ENCODE measurements at places on chromosomes 2 and 18. TPM values are rescaled to one million over a fixed set of nuclear protein-coding genes. Genes with fewer than 3 reads are reported as not detected.

GRCh38 chr2:44267796-44268648 lies 7.3 kb upstream of the SLC3A1 start:
- H3K27me3 ChIP-seq = no peaks in the 10 kb centered on the region
- DNase-seq = no peak
- H3K4me3 ChIP-seq = no peak overlapping the region
- no peak overlapping the region for H3K27ac ChIP-seq

DNA sequence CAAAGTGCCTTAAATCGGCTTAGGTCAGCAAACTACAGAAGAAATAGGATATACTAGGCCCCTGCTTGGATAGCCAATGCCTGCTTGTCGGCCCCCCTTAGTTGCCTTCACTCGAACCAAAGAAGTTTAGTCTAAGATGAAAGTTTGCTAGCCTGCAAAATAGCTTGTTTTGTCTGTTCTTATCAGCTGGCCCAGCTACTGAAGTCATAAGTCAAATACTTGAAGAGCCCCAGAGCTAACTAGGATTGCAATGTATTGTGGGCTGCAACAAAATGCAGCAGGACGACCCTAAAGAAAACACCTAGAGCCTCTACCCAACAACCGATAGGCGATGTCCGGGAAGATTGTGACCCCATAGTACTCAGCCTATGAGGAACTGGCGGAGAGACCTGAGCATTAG lies 183.5 kb upstream of the HS6ST1 start:
- DNase-seq = no peak
- H3K4me3 ChIP-seq = no peak overlapping the region
- H3K27ac ChIP-seq = no peak overlapping the region
- no peaks in the 10 kb centered on the region for H3K4me1 ChIP-seq
- peaks cover 11% of the 10 kb centered on the region for H3K27me3 ChIP-seq
- no peaks in the 10 kb centered on the region for H3K36me3 ChIP-seq

- peak; percentile 15 for DNase-seq
- peaks cover 64% of the 10 kb centered on the region for H3K4me1 ChIP-seq
- no peaks in the 10 kb centered on the region for H3K36me3 ChIP-seq
Measured at GRCh38 chr2:105328281-105329196, 996 bp downstream of the TGFBRAP1 start.

DNA sequence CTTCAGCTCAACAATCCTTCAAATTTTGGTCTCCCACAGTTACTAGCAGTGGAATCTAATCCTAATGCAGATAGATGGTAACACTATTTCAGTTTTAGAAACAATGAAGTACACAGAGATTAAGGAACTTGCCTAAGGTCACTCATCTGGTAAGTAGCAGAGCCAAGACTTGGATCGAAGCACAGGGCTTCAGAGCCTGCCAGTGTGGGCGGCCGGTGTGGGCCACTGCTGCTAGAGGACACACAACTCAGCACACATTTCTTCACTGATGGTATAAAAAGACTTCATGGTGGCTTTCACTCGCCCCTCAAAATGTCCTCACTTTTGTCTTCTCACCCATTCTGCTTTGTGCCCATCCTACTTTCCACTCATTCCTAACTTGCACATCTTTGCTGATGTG lies 11.1 kb downstream of the C2orf74 start:
- peaks cover 8% of the 10 kb centered on the region for H3K27me3 ChIP-seq
- no peak overlapping the region for H3K27ac ChIP-seq
- no peak for DNase-seq
- peaks cover 18% of the 10 kb centered on the region for H3K4me1 ChIP-seq
- H3K36me3 ChIP-seq = no peaks in the 10 kb centered on the region

DNA sequence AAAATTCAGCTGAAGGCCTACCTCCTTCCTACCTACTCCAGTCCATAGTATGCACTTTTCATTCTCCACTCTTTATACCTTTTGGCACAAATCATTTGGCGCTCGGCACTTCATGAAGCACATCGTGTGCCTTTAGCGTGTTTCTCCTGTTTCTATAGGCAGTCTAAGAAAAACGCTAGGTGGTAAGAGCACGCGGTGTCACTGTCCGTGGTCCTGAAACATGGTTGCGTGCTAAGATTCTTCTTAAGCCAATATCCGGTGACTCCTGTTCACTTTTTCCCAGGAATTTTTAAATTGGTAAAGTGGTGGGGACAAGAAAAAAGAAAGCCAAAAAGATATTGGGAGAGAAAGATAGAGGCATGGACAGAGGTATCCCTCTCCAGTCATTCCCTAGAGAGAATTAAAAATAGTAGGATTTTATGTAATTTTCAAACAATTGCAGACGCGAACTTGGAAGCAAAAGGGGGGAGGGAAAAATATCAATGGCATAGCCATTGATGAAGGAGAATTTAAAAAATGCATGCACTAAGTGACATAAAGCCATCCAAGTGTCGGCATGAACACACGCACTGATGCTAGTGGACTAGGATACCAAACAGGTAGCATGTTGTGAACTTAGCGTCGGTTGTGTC lies 1.4 kb upstream of the CTNNA2 start:
- H3K36me3 ChIP-seq = peaks cover 8% of the 10 kb centered on the region
- H3K27me3 ChIP-seq = peaks cover 16% of the 10 kb centered on the region
- H3K27ac ChIP-seq = no peak overlapping the region
- H3K4me1 ChIP-seq = peaks cover 3% of the 10 kb centered on the region
- DNase-seq = no peak

DNA sequence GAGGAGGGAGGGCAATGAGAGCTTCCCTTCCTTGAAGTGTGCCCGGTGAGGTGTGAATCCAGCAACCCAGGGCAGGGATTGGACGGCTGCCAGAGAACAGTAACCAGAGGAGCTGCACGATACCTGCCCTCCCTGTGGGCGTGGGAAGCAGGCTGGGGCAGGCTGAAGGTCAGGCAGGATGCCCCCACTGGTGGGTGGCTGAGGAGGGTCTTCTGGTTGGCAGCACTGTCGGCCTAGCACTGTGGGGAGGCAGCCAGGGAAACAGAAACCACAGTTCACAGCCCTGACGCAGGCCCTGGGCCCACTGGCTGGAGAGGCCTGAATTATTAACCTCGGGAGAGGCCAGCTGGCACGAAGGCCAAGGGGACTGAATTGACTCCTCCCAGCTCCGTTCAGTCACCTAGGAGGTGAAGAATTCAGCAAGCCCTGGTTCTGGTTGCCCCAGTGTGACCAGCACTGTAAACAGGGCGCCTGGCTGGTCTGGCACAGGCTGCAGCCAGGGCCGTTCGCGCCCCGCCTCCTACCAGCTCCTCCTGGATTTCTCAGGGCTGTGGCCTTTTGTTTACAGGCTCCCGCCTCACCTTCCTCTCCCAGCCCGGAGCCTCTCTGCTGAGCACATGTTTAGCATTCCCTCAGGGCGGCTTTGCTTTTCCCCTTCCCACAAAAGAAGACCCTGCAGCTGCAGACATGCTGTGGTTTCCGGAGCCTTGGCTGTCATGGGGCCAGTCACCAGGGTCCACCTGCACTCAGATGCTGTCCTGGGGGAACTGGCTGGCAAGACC lies 97.8 kb downstream of the B3GNT2 start:
- H3K36me3 ChIP-seq = no peaks in the 10 kb centered on the region
- no peak for DNase-seq
- H3K27ac ChIP-seq = no peak overlapping the region
- H3K4me1 ChIP-seq = no peaks in the 10 kb centered on the region
- no peaks in the 10 kb centered on the region for H3K27me3 ChIP-seq
- H3K4me3 ChIP-seq = no peak overlapping the region

DNA sequence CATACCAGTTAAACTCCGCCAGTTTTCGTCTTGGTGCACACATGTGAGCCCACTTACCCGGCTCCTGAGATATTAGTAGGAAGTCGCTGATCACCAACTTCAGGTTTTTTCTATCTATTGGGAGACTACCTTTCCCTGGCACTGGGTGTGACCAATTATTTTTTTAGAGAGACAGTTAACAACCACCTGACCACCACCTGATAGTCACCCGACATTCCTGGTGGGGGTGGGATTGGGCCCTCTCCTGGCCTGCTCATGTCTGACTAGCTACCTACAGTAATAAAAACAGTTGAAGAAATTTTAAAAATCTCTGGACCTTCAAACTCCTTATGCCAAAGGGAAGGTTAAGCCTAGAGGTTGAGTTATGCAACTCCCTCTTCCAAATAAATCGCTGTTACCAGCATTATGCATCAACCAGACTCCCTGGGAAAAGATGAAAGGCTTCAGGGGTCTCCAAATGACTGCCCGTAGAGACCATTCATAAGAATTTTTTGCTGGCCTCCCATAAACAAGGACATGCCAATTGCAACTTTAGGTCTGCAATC lies 27.8 kb downstream of the CREG2 start:
- H3K27ac ChIP-seq = no peak overlapping the region
- H3K36me3 ChIP-seq = no peaks in the 10 kb centered on the region
- DNase-seq = no peak
- peaks cover 14% of the 10 kb centered on the region for H3K4me1 ChIP-seq
- H3K27me3 ChIP-seq = no peaks in the 10 kb centered on the region
- no peak overlapping the region for H3K4me3 ChIP-seq

DNA sequence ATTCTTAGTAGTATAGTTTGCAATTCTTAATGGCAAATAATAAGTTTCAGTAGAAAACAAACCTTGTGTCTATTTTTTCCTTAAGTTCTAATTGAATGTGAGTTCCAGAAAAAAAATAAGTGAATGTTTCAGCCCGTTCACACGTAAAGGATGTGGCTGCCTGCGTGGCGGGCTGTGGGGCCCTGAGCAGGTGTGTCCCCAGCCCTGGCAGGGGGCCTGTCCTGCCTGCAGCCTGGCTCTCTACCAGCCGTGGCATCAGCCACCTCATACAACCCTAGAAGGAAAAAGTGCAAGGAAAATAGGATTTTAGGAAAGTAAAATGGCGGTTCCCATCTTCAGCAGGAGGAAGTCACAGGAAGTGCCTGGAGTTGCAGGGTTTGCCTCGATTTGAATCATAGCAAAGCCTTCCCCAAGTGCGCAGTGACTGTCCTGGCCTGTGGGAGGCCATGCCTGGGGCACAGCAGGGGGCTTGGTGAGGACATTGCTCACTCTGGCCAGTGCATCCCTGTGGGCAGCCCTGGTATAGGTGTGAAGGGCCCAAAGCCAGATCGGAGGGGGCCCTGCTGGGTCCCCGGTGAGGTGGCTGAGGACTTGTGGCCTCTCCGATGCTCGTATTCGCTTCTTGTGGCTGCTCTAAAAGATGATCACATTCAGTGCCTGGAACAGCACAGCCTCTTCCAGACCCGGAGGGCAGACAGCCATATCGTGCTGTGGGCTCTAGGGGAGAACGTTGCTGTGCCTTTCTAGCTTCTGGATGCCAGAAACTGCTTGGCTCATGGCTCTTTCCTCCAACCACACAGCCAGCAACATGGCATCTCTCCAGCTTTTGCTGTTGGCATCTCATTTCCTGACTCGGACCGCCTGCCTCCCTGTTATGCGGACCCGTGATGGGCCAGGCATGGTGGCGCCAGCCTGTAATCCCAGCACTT lies 12.6 kb downstream of the DTYMK start:
- H3K27ac ChIP-seq = peak overlapping the region; percentile 33
- H3K4me1 ChIP-seq = peaks cover 5% of the 10 kb centered on the region
- no peaks in the 10 kb centered on the region for H3K27me3 ChIP-seq
- no peak for DNase-seq
- peaks cover 1% of the 10 kb centered on the region for H3K36me3 ChIP-seq
- H3K4me3 ChIP-seq = no peak overlapping the region

DNA sequence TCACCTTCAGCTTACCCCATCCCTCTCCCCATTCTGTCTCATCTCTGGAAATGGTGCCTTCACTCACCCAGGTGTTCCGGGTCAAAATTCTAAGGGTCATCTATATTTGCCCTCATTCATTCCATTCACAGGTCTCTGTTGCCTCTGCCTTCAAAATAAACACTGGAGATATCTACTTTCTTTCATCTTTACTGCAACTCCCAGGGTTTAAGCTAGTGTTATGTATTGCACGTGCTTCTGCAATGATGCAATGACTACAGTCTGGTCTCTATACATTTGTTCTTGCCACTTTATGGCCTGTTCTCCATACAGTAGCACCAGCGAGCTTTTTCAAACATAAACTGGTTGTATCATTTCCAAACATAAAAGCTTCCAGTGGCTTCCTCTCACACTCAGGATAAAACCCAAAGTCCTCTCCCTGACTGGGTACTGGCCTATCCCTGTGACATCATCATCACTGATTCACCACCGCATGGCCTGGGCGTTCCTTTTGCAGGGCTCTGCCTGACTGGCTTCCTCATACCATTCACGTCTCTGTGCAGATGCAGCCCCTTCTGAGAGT lies 14.3 kb downstream of the DSG2 start:
- no peak for DNase-seq
- H3K4me3 ChIP-seq = no peak overlapping the region
- H3K27me3 ChIP-seq = no peaks in the 10 kb centered on the region
- no peak overlapping the region for H3K27ac ChIP-seq
- H3K4me1 ChIP-seq = no peaks in the 10 kb centered on the region
- no peaks in the 10 kb centered on the region for H3K36me3 ChIP-seq

DNA sequence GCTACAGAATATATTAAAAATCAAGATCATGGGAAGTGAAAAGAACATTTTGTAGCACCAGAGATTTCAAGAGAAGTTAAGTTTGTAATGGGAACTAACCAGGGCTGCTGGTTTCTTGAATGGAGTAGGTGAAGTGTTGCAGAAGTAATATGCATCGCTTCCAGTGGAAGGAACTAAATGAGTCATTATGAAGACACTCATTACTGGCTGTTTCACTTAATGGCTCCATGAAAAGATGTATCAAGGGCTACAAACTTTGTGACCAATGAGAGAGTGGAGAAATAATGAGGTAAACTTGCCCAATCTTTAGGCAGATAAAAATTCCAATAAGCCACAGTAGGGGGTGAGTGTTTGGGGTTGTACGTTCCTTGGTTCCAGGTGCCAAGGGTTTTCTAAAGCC lies 380.4 kb upstream of the POU3F3 start:
- no peak for DNase-seq
- H3K27me3 ChIP-seq = no peaks in the 10 kb centered on the region
- H3K4me1 ChIP-seq = no peaks in the 10 kb centered on the region
- H3K27ac ChIP-seq = no peak overlapping the region
- H3K4me3 ChIP-seq = no peak overlapping the region
- H3K36me3 ChIP-seq = no peaks in the 10 kb centered on the region

DNA sequence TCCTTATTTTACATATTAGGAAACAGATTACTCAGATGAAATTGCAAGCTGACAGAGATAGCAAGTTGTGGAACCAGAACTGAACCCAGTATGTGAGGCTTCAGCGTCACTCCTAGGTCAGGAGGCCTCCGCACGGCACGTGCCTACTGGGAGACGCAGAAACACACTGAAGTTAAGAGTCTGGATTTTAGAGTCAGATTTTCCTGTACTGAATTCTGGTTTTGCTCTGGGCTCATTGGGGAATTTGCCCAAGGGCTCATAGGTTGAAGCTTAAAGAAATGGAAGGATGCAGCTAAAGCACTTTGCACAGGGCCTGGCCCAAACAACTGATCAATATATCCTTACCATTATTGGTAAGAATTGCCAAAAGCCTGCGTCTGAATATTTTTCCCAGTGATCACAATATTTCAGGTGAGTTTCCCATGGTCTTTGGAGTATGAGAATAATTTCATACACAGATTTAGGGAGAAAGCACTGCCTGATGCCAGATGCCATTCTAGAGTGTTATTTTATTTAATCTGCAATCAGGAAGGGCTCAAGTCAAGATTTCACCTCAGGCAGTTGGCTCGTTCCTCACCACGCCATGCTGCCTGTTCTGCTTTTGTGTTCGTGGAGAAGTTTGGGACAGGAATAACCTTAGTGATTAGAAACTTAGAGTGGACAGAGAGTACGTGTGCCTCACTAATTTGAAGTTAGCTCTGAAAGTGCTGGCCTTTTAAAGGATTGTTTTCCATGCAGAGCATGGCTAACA lies 331.9 kb downstream of the MYCN start:
- H3K4me1 ChIP-seq = no peaks in the 10 kb centered on the region
- no peak overlapping the region for H3K27ac ChIP-seq
- H3K4me3 ChIP-seq = no peak overlapping the region
- H3K36me3 ChIP-seq = no peaks in the 10 kb centered on the region
- no peak for DNase-seq

The FOSL2 gene
- total RNA-seq = 176 TPM

The C2orf15 gene
- total RNA-seq = 1.7 TPM

The ANKAR gene
- total RNA-seq = 5.9 TPM

The CELF4 gene
- total RNA-seq = not detected

The MCFD2 gene
- 50.1 TPM for total RNA-seq

The DLGAP1 gene
- total RNA-seq = 0.17 TPM

The LYG2 gene
- total RNA-seq = not detected

Measured in activated T-cell treated with anti-CD3 and anti-CD28 coated beads, Interleukin-2, amount 50 U/mL, for 72 hours (primary cell).